Stimulated activated CD8-positive, alpha-beta memory T cell treated with anti-CD3 and anti-CD28 coated beads, Interleukin-7, amount 100 ng/mL, for 24 hours (primary cell): ENCODE measurements at places on chromosomes 6 and 20.

DNA sequence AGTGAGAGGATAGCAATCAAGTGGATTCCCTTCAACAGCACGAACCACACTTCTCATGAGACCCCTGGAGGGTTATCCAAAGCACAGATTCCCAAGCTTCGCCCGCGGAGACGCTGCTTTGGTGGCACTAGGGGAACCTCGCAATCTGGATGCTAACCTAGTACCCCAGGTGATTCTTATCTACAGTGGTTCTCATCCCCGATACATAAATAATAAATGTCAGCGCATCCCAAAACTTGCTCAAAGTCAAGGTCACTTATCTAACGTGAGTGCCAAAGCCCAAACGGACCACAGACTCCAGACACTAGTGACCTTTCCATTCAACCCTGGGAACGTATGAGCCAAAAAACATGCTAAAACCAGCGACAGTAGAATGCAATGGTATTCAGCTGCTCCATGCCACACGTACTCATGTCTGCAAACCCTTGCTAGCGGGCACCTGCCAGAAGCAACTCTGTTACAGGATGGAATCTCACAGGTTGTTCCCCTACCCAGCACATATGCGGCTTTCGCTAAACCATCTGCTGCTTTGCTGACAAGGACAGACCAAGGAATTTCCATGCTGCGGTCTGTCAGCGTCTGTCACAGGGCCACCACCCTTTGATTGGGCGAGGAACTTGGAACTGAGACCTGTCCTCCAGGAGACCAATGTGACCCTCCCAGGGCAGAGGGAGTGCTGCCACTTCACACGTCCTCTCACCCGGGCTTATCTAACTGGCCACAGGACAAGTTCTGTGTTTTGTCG, 16.8 kb downstream of the MYLK4 start:
- no peak for DNase-seq

DNA sequence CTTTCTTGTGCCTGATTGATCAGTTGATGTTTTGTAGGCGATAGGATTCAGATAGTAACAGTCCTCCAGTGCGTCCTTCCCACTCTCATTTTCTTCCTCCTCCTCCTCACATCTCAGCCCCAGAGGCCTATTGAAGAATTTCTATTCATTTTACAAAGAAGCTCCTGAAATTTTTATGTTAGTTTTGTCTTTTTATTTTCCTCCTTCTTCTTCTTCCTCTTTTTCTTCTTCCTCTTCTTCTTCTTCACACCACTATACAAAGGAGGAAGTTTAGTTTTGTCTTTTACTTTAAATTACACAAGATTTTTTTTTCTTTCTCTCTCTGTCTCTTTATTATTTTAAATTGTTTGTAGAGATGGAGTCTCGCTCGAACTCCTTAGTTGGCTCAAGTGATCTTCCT, 19.1 kb downstream of the BTN2A1 start:
- no peak for DNase-seq

GRCh38 chr6:70706491-70707123, 38.9 kb downstream of the SMAP1 start:
- no peak for DNase-seq

DNA sequence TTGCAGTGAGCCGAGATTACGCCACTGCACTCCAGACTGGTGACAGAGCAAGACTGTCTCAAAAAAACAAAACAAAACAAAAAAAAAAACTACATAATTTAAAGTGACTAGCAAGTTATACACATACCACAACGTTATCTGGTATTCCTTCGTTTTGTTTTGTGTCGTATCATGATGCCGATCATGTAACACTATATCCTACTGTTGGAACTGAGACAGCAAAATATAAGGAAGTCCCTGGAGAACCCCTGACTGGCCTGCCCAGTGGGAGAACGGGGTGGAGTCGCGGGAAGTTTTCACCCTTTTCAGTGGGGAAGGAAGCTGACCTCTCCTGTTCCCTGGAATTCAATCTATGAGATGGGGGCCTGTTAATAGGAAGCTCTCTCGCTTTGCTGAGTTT, 15.1 kb downstream of the SOX4 start:
- no peak for DNase-seq

- no peak for DNase-seq
These were observed 163.2 kb downstream of the DTNBP1 start for GRCh38 chr6:15499591-15499990.

GRCh38 chr6:33755070-33755869, 8.6 kb upstream of the IP6K3 start:
- DNase-seq = no peak

DNA sequence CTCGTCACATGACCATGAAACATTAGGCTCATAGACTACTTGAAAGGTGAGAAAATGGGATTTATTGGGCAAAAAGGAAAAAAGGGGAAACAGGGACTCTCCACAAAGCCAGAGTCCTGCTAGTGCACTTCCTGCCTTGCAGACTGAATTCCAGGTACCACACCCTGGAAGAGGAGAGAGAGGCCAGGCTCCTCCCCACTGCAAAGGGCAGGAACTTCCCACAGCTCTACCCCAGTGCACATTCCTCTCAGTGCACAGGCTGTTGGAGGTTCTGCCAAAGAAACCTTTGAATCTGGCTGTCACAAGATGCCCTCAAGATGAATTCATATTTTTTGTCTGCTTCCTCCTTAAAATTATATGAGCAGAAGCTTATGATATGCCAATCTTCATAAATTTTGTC, 920.4 kb upstream of the GJE1 start:
- DNase-seq = no peak

GRCh38 chr6:144581812-144582537, 296.8 kb downstream of the UTRN start:
- DNase-seq = no peak
